ENCODE measurements at places on chromosomes 7 and 10.

GRCh38 chr7:90972906-90973550 is 291.2 kb upstream of the FZD1 start:
- no peak for DNase-seq

DNA sequence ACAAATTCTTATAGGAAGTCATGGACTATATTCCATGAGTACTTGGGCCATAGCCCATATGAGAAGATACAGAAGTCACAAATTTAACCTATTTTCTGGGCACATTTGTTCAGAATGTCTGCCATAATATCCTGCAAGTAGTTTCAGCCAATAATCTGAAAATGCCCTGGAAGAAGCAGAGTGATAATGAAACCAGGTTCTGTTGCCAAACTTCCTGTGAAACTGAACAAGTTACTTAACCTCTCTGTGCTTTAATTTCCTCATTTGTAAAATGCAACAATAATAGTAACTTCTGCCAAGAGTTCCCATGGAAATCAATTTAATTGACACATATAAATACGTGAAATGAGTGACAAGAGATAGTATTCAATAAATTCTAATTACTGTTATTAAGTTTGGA is 88.8 kb downstream of the SEMA3C start:
- DNase-seq, result no peak

DNA sequence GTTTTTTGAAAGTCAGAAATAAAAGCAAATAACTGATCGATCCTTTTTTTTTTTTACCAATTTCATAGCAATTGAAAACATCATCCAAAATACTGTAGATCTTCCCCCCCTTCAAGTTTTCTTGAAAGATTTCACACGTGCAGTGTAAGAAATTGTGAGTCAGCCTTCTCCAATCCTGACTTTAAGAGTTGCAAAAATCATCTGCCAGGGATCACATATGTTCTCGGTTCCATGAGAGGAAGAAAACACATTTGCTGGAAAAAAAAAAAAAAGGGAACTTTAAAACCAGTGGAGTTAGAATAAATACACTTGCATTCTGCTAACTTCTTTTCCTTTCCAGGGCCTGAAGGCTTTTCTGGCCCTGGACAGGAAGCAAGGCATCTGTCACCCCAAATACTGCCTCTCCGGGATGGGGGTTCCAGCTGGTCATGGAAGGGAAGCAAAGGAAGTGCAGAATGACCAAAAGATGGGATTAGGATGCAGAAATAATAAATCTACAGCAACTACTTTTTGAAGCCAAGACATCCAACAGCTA is 198.4 kb upstream of the KIAA1217 start:
- no peak for DNase-seq

DNA sequence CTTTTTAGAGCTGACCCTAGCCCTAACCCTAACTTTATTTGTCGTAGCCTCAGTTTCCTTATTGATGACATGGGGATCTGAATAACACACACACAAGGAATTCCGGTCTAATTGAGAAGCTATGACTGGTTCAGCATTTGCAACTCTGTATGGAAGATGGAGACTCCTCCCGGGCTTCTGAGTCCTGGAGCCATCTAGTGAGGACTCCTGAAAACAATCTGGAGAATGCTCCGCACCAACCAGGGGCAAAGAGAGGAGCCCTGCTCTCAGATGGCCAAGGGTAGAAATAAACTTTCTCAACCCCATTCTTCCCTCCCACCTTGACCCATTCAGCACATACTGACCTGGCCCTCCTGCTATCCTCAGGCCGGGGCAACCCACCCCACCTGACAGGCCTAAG is 26.4 kb downstream of the MBL2 start:
- DNase-seq, result no peak

DNA sequence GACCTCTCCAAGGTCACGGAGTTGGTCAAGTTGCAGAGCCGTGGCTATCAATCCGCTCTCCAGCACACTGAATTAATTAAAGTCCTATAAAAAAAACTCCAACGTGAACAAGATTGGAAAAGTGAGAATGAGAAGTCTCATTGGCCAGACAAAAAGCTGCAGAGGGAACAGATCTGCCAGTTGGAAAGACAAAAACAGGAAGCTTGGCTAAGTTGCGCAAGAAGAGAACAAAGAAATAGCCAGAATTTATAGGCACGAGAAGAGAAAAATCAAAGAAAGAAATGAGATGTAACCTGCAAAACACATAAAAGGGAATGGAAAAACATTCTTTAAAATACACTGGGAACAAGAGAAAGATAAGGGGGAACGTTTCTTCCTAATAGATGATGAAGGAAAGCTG is 45.7 kb upstream of the CRTAC1 start:
- DNase-seq, result no peak
